Activated T-cell treated with anti-CD3 and anti-CD28 coated beads, Interleukin-2, amount 50 U/mL, for 1 hour (primary cell): ENCODE measurements at places on chromosomes 7 and 10.

GRCh38 chr10:93464776-93465388 lies 17.3 kb downstream of the MYOF start:
- DNase-seq: no peak

- no peak for DNase-seq
Observed at GRCh38 chr7:137295739-137296324, 47.7 kb downstream of the PTN start.

DNA sequence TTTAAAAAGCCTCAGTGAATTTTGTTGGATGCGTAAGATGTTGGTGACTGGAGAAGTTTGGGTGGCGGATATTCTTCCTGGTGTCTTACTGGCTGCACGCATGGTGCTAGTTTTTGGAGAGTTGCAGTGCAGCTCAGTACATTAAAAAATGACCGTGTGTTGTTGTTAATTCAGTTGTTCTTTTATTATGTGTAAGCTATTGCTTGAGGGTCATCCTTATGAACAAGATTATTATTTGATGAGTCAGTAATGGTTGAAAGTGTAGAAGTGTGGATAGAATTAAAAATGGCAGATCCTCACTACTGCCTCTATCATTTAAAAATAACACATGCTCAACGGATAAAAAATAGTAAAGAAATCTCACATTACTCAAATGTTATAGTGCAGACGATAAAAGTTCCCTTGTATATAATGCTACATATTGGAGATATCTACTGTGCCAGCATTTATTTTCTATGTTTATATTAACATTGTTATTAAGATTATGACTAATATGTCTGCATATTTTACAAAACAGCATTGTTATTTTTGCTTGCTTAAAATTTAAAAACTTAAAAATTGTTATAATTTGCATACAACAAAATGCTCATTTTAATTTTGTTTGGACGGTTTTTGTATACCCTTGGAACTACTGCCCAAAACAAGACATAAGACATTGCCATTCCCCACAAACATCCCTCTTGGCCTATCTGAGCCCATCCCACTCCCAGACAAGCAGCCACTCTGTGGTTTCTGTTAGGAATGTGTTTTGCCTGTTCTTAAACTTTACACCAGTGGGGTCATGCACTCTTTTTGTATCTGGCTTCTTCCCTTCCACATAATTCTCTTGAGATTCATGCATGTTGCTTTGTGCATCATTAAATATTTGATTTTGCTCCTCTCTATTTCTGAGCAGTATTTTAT lies 142.0 kb downstream of the DOCK1 start:
- no peak for DNase-seq

DNA sequence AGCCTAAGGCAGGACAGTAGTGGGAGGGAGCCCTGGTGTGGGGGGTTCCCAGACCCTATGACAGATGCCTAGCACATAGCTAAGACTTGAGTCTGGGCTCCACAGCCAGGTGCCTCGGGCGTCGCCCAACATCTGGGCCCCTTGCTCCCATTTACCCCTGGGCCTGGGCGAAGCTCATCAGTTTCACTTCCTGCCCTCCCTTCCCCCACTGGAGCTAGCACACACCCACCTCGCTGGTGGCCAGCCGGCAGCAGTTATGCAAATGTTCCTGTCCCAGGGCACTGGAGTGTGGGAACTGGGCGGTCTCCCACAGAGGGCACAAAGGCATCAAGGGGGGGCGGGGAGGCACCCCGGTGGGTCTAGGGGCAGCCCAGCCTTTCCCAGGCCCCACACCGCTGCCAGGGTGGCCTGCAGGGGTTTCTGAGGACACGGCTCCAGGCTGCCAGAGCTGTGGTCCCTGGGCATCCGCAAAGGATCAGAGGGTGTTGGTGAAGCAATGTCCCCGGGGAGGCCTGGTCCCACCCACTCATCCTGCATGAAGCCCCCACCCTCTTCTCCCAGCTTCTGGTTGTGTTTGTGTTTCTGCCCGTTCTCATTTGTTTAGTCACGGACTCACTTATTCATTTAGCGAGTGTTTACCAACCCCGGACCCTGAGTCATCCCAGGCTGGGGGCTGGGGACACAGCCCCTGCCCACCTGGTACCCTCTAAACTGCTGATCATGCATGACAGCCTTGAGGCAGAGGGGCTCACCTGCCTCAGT lies 20.4 kb downstream of the SH2B2 start:
- no peak for DNase-seq

DNA sequence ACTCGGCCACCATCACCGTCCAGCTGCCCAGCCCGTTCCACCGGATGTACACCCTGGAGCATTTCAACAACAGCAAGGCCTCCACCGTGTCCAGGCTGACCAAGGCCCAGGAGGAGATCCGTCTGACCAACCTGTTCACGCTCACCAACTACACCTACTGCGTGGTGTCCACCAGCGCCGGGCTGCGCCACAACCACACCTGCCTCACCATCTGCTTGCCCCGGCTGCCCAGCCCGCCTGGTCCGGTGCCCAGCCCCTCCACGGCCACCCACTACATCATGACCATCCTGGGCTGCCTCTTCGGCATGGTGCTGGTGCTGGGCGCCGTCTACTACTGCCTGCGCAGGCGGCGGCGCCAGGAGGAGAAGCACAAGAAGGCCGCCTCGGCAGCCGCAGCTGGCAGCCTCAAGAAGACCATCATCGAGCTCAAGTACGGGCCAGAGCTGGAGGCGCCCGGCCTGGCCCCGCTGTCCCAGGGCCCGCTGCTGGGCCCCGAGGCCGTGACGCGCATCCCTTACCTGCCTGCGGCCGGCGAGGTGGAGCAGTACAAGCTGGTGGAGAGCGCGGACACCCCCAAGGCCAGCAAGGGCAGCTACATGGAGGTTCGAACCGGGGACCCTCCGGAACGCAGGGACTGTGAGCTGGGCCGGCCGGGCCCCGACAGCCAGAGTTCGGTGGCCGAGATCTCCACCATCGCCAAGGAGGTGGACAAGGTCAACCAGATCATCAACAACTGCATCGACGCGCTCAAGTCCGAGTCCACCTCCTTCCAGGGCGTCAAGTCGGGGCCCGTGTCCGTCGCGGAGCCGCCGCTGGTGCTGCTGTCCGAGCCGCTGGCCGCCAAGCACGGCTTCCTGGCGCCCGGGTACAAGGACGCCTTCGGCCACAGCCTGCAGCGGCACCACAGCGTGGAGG lies 75.8 kb downstream of the ELFN1 start:
- DNase-seq: no peak
